Stimulated activated CD4-positive, alpha-beta T cell treated with anti-CD3 and anti-CD28 coated beads, Interleukin-15, amount 100 ng/mL, for 24 hours (primary cell): ENCODE measurements at places on chromosomes 3 and 15.

- DNase-seq: no peak
These were observed 175.8 kb upstream of the STT3B start for GRCh38 chr3:31356941-31357340.

DNA sequence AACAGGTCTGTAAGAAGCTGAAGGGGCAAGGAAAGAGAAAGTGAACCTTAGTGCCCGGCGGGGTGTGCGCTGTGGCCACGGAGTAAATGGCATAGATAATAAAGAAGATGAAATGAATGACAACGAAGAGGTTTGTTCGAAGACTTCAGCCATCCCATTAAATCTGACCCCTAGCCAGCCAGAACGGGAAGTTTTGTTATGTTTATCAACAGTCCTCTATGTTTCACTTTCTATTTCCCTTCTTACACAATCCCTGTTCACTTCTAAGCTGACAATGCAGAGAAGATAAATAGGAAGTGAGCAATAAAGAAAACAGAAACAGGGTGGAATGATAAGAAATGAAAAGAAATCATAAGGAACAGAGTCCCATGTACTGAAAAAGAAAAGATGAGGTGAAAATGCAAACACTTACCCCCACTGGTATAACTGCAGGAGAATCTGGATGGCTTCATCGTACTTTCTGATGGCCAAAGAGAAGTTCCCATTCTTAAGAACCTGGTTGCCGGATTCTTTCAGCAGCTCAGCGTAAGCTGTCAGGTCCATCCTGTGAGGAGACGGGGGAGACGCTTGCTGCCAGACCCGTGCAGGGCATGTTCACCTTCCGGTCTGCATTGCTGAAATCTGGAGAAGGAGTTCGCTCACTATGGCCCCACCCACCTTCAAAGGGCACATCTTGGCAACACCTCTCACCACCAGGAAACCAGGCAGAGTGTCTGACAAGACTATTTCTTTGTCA, 36.8 kb downstream of the TRANK1 start:
- DNase-seq: peak; percentile 70

DNA sequence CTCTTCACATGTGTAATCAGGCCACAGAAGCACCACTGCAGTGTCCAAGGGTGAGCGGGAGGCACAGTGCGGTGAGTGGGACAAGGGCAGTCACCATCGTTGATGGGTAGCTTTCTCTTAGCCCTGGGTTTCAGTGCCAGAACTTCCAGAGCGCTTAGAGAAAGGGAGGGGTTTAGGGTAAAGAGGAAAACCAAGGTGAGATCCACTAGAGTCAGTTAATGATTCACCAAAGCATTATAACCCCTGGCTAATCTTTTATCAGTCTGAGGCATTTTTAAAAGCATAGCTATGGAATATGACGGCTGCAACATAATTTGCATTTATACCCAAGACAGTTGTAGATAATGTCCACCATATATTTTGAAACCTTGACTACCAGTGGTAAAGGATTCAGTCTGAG, 94.8 kb downstream of the SHQ1 start:
- DNase-seq: no peak

GRCh38 chr3:100076731-100077529, 37.4 kb downstream of the FILIP1L start:
- DNase-seq: no peak

DNA sequence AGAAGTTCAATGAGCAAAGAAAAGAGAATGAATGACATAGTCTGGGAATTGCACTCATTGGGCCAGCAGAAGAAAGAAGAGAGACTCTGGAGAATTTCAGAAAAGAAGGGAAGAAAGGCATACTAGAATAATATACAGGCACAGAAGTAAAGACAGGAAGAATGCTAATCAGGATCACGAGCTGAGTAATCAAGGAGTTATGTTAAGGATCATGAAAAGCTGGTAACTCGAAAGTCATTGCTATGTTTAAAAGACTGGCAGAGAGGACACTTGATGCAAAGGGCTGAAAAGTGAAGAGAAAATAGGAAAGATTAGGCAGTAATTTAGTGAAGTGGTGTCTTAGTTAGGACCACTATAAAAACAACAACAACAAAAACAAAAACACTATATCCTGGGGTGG, 284.1 kb downstream of the ZBBX start:
- no peak for DNase-seq

DNA sequence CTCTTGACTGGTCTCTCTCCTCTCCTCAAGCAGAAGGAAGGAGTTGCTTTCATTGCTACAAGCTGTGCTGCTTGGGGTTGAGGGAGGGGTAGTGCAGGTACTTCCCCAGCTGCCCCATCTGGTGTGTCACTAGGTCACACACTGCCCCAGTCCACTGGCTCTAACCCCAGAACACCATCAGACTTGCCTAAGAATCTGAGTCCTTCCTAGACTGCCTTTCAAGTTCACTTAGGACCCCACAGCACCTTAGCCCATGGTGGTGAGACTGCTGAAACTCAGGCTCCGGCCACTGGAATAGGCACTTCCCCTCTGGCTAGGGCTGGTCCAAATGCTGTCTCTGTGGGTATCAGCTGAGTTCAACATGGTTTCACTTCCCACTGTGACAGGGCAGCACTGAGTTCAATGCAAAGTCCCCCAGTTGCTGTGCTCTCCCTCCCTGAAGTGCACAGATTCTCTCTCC, 279.7 kb upstream of the GOLGA6L4 start:
- DNase-seq: no peak

GRCh38 chr3:5650303-5650702, 462.8 kb downstream of the EDEM1 start:
- DNase-seq: no peak

DNA sequence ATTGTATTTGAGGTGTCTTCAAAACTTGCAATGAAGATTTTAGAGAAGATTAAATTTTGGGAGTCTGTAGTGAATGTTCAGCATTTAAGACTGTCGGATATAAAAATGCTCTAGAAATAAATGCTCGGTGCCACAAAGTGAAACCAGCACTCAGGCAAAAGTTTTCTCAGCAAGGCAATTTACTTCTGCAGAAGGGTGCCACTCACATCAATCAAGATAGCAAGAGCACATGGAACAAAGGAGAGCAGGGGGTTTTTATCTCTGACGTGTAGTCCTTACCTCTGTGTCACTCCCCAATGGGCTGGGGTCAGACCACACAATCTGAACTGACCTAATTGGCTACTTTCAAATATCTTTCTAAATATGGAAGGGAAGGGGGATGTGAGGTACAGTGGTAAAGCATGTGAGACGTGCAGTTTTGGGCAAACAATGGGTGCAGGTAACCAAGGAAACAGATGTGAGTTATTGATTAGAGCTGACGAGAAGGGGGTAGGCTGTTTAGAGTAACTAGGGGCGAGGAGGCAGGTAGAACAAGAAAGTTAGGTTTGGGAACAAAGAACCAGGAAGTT, 23.4 kb upstream of the FXR1 start:
- no peak for DNase-seq
